ENCODE measurements at places on chromosomes 13 and 19. TPM values are rescaled to one million over a fixed set of nuclear protein-coding genes. Genes with fewer than 3 reads are reported as not detected.

TARM1 gene
- not detected for polyA plus RNA-seq

PLK5 gene
- 0.70 TPM for polyA plus RNA-seq

LILRB4 gene
- 0.92 TPM for polyA plus RNA-seq

IL27RA gene
- 5.8 TPM for polyA plus RNA-seq

ZFP82 gene
- 14.5 TPM for polyA plus RNA-seq

LRRC25 gene
- polyA plus RNA-seq = 1.6 TPM

RDH8 gene
- polyA plus RNA-seq = not detected

PLVAP gene
- 75.0 TPM for polyA plus RNA-seq

Data from left renal pelvis (tissue), 4 donors.